ENCODE measurements at places on chromosomes 7 and 10.

DNA sequence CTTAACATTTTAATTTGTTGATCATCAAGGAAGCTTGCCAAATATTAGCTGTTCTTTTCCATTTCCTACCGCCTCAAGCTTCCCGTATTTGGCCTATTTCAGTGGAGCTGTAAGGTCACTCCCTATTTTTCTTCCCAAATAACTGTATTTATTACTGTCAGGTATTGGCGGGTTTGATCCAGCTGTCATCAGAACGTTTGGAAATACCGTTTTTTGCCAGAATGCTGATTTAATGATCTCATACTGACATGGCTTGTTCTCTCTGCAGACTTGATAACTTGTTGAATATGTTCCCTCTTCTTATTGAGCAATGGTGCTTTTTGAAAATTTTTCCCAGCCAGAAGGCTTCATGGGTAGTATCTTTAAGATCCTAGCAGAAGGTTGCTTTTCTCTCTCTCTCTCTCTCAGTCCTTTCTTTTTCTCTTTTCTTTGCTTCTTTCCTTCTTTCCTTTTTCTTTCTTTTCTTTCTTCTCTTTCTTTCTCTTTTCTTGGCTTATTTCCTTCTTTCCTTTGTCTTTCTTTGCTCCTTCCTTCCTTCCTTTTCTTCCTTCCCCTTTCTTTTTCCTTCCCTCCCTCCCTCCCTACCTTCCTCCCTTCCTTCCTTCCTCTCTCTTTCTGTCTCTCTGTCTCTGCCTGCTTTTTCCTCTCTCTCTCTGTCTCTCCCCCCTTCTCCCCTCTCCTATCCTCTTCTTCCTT lies 42.1 kb downstream of the CUX1 start:
- DNase-seq: no peak

- no peak for DNase-seq
Observed at GRCh38 chr7:70578131-70578530, 553.8 kb upstream of the GALNT17 start.

DNA sequence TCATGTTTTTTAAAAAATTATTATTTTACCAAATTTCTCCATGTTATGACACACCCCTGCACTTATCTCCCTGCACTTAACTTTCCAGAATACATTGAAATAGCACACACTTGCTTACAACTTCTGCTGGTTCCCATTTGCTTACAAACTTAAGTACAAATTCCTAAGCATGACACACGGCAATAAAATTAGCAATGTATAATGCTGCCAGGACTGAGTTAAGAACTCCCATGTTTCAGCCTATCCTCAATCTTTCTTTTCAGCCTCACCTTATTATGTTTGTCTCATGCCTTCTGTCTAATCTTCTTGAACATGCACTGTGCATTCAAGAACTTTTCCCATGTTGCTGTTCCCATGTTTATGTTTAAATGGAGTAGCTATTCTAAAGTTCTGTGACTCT lies 40.8 kb downstream of the PRPS1L1 start:
- no peak for DNase-seq

GRCh38 chr10:80596391-80597257 lies 58.9 kb downstream of the SH2D4B start:
- no peak for DNase-seq

DNA sequence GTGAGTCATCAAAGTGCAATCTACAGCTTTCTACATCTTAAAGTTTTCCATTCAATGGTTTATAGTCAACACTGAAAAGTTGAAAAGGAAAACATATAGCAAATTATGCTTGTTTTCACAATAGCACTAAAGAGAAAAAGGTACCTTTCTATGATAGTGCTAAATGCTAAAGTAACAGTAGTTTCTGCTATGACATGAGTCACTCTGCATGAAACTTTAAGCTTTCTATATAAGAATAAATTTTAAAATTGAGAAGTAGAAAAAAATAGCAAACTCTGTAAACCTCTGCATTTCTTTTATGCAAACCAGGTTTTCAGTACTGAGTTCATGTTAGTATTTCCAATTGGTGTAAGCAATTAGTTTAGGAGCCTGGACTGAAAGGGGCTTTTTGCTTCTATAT lies 31.2 kb upstream of the TMEM168 start:
- no peak for DNase-seq

DNA sequence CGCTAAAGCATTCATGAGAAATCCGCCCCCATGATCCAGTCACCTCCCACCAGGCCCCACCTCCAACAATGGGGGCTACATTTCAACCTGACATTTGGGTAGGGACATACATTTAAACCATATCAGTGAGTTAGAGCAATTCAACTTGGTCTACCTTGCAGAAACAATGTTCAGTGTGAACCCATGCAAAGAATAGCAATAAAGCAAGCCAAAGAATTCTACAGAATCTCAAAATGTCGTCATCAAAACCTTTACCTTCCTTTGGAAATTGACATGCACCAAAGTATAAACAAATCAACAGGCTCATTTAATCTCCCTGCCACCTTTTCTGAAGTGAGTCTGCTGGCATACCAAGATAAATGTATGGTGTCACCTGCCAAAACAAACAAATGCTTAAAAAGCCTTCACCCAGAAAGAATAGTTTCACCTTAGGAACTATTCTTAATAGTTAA lies 68.8 kb upstream of the ABLIM1 start:
- no peak for DNase-seq

DNA sequence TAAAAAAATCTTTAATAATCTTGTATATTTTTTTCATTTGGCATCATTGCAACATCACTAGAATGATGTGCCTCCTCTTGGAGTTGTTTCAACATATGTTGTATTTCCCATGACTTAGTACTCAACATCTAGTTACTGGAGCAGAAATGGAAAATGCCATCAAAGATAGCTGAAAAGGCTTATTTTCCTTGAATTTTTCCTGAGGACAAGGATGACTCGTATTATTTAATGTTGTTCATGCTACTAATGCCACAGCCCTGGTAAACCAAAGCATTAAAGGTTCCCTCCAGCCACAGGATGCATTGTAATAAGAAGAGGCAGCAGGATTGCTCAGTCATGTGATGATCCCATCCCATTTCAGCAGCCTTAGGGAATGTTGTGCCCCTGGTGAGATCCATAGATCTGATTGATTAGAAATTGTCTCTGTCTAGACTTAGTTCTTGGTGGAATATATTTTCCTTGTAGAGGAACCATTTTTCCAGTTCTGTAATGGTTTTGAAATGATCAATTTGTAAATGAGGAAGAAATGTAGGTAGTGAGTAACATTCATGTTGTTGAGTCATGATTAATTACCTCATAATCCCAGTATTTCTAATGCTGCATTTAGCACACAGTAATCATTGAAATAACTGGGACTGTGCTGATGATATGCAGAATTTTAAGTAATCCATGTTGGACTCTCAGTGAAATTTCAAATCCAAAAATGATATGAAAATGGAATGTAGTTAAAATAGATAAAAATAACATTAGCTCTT lies 91.3 kb upstream of the SMIM30 start:
- DNase-seq: no peak

GRCh38 chr10:86671985-86672710 lies 3.8 kb downstream of the LDB3 start:
- no peak for DNase-seq

DNA sequence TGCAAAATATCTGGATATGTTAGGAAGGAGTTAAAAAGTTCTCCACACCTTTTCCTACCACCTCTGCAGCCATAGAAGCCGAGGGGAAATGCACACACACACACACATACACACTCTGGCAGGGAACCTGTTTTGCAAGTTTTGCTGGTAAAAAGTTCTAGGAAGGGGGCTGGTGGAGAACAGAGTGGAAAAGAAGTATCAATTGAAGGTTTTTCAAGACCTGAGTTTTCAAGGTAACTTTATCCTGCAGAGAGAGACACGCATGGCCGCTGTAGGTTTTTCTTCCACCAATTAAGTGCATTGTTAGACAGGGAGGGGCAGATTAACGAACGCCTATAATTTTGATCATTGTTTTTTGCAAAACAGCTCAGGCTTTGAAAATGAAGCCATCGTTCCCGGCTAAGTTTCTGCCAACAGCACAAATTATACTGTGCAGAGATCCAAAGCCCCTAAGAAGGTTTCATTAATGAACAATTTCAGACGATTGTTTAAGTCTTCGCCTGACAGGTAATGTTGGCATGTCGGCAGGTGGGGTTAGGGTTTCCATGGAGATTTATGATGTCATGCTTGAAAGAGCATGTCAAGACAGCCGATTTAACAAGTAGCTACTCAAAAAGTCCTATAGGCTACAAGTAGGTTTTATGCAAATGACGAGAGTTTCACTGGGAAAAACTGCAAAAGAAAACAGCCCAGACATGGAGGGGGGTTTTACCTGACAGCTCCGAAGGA lies 29.7 kb downstream of the KIAA1217 start:
- DNase-seq: no peak

- no peak for DNase-seq
Observed at GRCh38 chr7:98238076-98238475, 14.0 kb downstream of the TECPR1 start.

DNA sequence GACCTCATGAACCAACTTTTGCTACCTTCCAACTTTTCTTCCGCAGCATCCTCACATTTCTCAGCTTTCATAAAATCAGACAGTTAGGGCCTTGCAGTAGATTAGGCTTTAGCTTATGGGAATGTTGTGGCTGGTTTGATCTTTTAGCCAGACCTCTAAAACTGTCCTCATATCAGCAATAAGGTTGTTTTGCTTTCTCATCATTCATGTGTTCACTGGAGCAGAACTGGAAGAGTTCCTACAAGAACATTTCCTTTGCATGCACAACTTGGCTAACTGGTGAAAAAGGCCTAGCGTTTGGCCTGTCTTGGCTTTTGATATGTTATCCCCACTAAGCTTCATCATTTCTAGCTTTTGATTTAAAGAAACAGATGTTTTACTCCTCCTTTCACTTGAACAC lies 130.0 kb upstream of the LRRTM3 start:
- no peak for DNase-seq

DNA sequence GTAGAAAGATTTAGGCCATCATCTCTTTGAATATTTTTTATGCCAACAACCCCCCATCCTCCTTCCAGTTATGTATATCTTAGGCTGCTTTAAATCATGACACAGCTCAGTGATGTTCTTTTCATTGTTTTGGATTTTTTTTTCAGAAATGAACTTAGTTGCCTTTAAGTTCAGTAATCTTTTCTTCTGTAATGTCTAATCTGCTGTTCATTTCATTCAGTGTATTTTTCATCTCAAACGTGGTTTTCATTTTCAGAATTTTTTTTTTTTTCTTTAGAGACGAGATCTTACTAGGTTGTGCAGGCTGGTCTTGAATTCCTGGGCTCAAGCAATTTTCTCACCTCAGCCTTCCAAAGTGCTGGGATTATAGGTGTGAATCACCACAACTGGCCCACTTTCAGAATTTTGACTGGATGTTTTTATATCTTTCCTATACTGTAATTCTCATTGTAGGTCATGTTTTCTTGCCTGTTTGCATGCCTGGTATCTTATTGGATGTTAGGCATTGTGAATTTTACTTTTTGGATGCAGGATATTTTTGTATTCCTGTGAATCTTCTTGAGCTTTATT lies 8.1 kb downstream of the ZNF487 start:
- no peak for DNase-seq

- DNase-seq: no peak
Observed at GRCh38 chr10:93110472-93111146, 36.9 kb downstream of the CYP26A1 start.

DNA sequence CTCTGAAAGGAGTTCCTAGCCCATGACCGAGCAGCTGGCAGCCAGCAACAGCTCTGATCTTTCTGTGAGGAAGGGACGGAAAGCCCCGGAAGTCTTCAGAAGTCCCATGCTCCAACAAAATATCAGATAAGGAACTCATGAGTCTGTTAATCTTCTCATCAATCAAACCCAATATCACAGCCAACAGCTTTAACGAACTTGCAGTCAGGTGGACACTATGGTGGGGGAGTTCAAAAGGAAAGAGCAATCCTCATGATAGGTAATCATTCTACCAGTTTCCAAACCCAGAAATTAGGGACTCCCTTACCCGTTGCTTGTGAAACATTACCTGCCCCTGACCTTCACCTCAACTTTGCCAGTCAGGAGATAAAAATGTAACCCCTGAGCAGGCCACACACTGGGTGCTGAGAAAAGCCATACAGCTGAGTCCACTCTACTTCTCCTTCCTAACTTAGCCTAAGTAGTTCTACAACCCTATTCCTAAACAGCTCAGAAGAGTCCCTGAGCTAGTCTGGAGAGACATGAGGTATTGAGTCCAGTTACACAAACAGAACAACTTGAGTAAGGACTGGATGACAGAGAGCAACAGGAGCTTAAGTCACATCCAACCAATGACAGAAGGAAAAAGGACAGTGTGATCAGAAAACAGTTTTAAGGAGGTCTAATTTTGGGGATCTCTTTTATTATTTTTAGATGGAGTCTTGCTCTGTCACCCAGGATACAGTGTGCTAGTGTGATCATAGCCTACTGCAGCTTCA lies 2.2 kb downstream of the NDST2 start:
- DNase-seq: no peak

GRCh38 chr7:16929146-16929762 lies 47.5 kb upstream of the AGR3 start:
- DNase-seq: no peak

- DNase-seq: no peak
Observed at GRCh38 chr7:13109201-13109600, 421.8 kb downstream of the ARL4A start.

DNA sequence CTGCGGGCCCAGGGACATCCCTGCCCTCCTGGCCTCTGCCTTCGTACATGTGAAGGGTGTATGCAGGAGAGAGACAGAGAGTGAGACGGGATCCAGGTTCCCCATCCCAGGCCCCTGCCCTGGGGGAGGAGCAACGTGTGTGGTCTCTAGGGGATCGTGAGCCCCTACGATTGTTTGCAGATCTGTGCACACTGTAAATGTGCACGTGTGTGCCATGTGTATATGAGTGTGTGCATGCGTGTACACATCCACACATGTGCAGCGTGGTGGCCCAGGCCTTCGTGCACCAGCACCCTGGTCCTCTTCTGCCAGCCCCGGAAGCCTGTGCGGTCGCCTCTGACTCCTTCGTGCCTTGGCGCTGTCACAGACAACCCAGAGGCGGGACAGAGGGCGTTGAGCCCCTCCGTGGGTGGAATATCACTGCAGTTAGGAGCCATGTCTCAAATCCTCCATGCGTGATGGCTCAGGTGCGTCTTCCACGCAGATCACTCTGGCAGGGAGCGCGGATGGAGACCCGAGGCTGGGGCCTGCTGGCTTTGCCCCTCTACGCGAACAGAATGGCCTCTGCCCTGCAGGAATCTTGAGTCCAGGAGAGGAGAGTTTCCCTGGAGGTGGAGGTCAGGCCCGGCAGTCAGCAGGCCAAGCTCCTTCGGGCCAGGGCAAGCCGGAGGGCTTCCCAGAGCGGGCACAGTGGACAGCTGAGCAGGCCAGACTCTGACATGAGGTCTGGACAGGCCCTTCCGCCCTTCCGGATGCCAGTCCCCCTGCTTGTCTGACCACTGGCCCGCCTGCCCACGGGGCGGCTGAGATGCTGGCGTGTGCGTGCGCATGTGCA lies 97.5 kb downstream of the UNCX start:
- DNase-seq: no peak
